Placental epithelial cell (primary cell): ENCODE measurements at places on chromosomes 5 and 9. TPM values are rescaled to one million over a fixed set of nuclear protein-coding genes. Genes with fewer than 3 reads are reported as not detected.

The FBP2 gene
- not detected in 2 replicates for total RNA-seq

The IL7R gene
- total RNA-seq = 0.39 TPM in 1 of 2 replicates, not detected in the other

The LURAP1L gene
- total RNA-seq = 1.2 and 5.9 TPM in 2 replicates

The ADAMTSL1 gene
- 0.79 TPM in 1 of 2 replicates, not detected in the other for total RNA-seq

The LHFPL2 gene
- 24.1 and 24.3 TPM in 2 replicates for total RNA-seq

The NCS1 gene
- total RNA-seq = 13.7 and 33.3 TPM in 2 replicates

The DDX4 gene
- not detected in 2 replicates for total RNA-seq

The FAM81B gene
- total RNA-seq = not detected in 2 replicates

The NIPSNAP3A gene
- total RNA-seq = 24.3 and 49.5 TPM in 2 replicates

The NR4A3 gene
- total RNA-seq = under 0.01 TPM in 1 of 2 replicates, not detected in the other

The TMED9 gene
- total RNA-seq = 134 and 214 TPM in 2 replicates

The NAIP gene
- 5.3 and 11.0 TPM in 2 replicates for total RNA-seq

The TEK gene
- total RNA-seq = 2.4 and 3.9 TPM in 2 replicates

The AGXT2 gene
- not detected in 2 replicates for total RNA-seq

The GKAP1 gene
- 0.39 TPM in 1 of 2 replicates, not detected in the other for total RNA-seq

The LRRC70 gene
- 0.65 and 2.0 TPM in 2 replicates for total RNA-seq

The GDNF gene
- total RNA-seq = under 0.01 and 1.2 TPM in 2 replicates

The PHF24 gene
- 0.39 and 0.65 TPM in 2 replicates for total RNA-seq

The ASTN2 gene
- 5.1 and 10.4 TPM in 2 replicates for total RNA-seq

The PPP3R2 gene
- not detected in 2 replicates for total RNA-seq

The TMC1 gene
- total RNA-seq = under 0.01 and 0.79 TPM in 2 replicates

The GLT6D1 gene
- total RNA-seq = not detected in 2 replicates

The COL15A1 gene
- 0.54 and 2.0 TPM in 2 replicates for total RNA-seq

The CDH9 gene
- not detected in 2 replicates for total RNA-seq

The LCNL1 gene
- total RNA-seq = not detected in 2 replicates

The PCDHB1 gene
- not detected in 2 replicates for total RNA-seq

The NXNL2 gene
- 1.2 and 2.4 TPM in 2 replicates for total RNA-seq

The ITGA2 gene
- total RNA-seq = 3.5 and 39.6 TPM in 2 replicates

The ADAMTSL2 gene
- total RNA-seq = not detected in 2 replicates

The ZNF474 gene
- total RNA-seq = 0.22 and 0.39 TPM in 2 replicates

The IFNB1 gene
- not detected in 2 replicates for total RNA-seq

The TLR4 gene
- 0.39 and 0.43 TPM in 2 replicates for total RNA-seq

The IL31RA gene
- total RNA-seq = under 0.01 TPM in 1 of 2 replicates, not detected in the other

The ABLIM3 gene
- 66.0 and 98.5 TPM in 2 replicates for total RNA-seq

The TEX48 gene
- not detected in 2 replicates for total RNA-seq

The MZB1 gene
- 0.39 and 0.65 TPM in 2 replicates for total RNA-seq

The IRGM gene
- total RNA-seq = not detected in 2 replicates

The CTNNAL1 gene
- 36.9 TPM in 2 replicates for total RNA-seq

The DIPK1B gene
- 0.39 TPM in 1 of 2 replicates, not detected in the other for total RNA-seq
